ENCODE measurements at places on chromosomes 12 and 14.

- no peak for DNase-seq
Measured at GRCh38 chr14:65976761-65977404, 509.3 kb upstream of the CCDC196 start.

- DNase-seq = no peak
Measured at GRCh38 chr14:50932156-50932555, 12.1 kb downstream of the PYGL start.

- no peak for DNase-seq
Measured at GRCh38 chr12:26813812-26814211, 19.2 kb downstream of the ITPR2 start.

GRCh38 chr14:79781882-79782281, 429.4 kb downstream of the DIO2 start:
- DNase-seq = no peak

DNA sequence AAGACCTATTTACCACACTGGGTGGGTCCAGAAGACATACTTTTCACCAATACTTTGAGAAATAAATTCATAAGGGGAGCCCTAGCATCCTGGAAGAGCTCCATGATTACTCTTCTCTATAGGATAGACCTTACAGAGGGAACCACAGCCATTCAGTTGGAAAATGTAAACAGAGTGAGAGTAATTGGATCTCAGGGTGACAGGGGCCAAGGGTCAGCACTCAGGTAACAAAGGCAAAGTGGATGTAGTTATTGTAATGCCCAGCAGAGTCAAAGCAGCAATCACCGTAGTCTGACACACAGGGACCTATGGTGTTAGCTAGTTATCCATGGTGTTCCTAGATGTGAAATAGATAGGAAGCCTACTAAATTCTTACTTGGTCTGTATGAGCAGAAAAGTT, 10.8 kb upstream of the GTF2A1 start:
- no peak for DNase-seq

DNA sequence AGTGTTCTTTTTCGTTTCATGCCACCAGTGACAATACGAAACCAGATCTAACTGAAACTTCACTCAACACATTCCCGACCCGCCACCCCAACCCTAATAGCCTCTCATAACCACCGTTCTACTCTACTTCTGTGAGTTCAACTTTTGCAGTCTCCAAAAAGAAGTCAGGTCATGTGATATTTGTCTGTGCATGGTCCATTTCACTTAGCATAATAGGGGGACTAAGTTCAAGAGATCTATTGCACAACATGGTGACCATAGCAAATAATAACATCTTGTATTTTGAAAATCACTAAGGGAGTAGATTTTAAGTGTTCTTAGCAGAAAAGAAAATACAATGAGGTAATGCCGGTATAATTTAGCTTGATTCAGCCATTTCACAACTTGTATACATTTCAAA, 376.4 kb downstream of the DIO2 start:
- no peak for DNase-seq

All from stimulated activated CD4-positive, alpha-beta T cell treated with anti-CD3 and anti-CD28 coated beads, TNF-alpha, amount 100 ng/mL, for 48 hours (primary cell).